Hematopoietic multipotent progenitor cell (in vitro differentiated cells): ENCODE measurements at places on chromosomes 2 and 18.

- no peak for DNase-seq
Measured at GRCh38 chr2:202530038-202530437, 104.7 kb upstream of the FAM117B start.

DNA sequence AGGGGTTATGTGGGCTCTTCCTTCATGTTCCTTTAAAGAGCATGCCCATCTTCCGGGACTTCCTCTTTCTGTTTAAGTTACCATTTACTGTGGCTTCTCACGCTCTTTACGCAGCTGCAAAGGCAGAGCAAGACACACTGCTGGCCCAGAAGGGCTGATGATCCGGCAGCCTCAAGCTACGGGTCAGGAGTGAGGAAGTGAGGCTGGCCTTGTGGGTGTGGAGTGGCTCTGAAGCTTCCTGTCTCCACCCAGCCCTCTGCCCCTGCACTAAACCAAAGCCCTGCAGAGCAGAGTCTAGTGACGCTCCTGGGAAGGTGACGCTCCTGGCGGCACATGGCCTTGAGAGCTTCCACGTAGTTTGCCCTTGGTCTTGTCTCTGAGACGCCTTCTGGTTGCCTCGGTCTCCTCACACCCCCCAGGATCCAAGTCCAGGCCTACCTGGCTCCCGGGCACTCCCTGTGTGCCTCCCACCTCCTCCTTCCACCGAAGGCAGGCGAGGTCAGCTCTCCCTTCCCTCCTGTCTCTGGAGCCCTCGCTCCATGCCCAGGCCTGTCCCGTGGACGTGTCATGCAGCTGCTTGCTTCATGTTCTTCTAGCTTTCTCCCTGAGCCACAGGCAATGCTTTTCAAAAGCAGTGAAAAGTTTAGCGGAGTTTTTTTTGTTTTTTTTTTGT is 50.3 kb downstream of the ARL4C start:
- DNase-seq = peak; percentile 80

- no peak for DNase-seq
Measured at GRCh38 chr2:158740621-158741020, 54.5 kb upstream of the DAPL1 start.

GRCh38 chr18:58674863-58675472 is 3.7 kb downstream of the MALT1 start:
- DNase-seq = no peak

DNA sequence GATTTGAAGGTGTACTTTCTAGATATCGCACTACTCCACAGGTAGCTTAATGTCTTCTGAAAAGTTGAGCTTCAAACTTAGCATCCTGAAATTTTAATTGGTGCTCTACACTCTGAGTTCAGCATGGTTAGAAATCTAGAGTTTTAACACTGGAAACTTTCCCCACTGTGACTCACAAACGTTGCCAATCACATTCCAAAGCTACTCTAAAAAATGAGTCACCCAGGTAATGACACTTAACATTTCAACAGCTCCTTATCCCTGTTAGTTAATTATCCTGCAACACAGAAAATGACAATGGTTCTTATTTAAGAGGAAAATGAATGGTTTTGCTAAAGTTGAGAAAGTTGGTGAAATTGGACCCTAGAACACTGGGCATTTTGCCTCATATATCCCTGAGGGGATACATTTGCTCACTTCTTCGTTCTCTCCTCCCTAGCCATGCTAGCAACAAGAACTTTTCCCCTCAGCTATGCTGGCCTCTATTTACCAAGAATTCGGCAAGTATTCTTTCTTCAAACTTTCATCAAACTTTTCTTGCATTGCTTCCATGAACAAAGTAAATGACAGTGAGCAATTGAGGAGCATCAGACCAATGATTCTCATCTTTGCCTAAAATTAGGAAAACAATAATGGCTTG is 1024.1 kb upstream of the KLHL29 start:
- DNase-seq = no peak

- no peak for DNase-seq
Measured at GRCh38 chr2:96509114-96509846, 4.1 kb upstream of the NEURL3 start.

DNA sequence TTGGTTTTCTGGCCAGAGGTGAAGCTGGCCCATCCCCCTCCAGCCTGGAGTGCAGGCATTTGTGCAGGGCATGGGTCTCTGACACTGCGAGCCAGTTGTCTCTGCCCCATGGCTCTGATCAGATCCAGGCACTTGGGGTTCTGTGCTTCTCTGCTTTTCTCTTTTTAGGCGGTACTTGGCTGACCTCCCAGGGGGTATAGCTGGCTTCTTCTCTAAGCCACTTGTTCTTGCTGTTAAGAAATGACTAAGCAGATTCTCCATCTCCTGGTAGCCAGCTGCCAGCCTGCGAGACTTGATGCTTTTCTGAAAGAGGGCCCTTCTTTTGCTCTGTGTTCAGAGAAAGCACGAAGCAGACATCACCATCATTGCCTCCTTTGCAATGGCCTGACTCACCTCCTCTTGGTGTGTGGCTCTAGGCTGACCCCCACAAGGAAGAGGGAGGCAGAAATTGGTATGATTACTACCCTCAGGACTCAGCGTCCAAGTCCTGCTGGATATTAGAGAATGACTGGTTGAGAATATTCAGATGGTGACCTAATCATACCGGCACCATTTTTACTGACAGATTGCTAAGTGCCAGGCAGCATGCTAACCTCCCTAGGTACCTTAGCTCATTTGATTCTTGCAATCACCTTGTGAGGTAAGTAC is 32.7 kb downstream of the TNP1 start:
- DNase-seq = no peak

DNA sequence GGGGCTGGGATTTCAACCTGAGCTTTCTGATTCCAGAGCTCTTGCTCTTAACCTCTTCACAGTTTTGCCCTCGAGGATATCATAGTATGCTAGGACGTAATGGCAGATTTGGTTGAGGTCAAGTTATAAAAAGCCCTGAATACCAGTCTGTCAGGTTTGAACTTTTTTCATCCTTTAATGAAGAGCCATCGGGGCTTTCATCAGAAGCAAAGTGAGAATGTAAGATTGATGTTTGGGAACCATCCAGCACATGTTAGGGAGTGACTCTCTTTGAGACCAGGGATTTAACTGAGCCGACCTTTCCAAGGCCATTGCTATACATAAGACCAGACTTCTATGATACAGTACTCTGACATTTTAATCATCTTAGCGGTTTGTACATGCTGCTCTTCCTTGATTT is 142.5 kb downstream of the TTC27 start:
- DNase-seq = no peak

GRCh38 chr2:165185633-165186032 is 18.2 kb downstream of the SCN3A start:
- no peak for DNase-seq

DNA sequence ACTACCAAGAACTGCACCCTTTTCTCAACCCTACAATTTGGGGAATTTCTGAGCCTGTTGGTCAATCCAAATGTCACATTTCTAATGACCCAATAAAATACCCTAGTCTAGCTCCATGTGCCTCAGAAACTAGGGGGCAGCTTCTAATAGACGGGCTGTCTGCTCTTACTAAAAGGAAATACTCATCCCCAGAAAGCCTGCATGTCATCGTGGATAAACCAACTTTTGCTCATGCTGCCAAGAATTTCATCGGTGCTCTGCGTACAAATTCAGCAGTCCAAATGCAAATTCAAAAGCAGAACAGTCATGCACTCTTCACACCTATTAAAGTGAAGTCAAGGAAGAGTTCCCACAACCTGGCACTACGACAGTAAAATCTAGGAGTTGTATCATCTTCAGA is 377.3 kb downstream of the LNPK start:
- no peak for DNase-seq

GRCh38 chr18:955384-956066 is 50.9 kb downstream of the ADCYAP1 start:
- no peak for DNase-seq

DNA sequence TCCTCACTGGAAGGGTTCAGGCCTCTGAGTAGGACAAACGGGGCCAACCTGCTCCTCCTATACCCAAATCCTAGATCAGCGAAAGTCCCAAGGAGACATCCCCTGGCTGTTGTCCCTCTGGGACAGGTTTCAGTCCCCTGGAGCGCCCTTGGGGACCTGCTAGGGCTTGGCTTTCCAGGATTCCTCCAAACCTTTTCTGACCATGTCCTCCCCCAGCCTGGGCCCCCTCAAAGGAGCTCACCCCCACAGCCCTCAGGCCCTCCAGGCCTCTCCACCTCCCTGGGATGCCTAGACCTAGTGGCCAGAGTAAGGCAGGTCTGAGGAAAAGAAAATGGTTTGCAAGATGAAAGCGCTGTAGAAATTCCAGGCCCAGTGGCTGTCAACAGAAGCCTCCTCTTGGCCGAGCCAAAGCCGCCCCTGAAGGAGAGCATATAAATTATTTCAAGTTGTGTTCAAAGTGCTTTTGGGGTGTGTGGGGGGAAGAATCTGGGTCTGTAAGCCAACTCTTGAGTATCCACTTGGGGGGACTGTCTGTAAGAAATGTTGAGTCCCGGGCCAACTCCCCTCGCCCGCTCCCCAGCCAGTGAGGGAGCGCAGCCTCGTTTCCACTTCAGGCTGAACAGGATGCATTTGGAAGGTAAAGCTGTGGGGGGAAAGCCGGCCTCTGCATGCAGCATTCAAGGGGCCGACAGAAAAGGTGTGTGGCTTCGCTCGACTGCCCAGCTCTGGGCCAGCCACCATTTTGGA is 158.6 kb downstream of the DYSF start:
- DNase-seq = no peak

DNA sequence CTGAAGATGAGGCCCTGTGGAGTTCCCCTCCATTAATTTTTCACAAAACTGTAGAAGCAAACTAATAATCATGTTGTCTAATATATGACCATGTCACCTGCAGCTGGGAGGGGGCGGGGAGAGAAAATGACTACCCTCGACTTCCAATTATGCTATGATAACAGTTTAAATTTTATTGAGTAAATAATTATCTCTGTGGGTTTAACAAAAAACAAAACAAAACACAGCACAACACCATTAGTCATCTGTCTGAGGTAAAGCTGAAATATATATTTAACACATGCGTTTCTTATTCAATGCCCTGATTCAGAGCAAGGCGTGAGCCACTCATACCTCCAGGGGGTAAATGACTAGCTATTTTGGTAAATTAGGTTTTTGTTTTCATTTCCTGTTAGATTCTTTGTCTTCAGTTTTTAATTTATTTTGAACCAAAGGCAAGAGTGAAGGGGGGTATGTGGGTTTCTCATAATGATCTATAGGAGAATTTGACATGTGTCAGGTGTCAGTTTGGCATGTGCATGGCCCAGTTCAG is 77.4 kb upstream of the ZCCHC2 start:
- DNase-seq = no peak

DNA sequence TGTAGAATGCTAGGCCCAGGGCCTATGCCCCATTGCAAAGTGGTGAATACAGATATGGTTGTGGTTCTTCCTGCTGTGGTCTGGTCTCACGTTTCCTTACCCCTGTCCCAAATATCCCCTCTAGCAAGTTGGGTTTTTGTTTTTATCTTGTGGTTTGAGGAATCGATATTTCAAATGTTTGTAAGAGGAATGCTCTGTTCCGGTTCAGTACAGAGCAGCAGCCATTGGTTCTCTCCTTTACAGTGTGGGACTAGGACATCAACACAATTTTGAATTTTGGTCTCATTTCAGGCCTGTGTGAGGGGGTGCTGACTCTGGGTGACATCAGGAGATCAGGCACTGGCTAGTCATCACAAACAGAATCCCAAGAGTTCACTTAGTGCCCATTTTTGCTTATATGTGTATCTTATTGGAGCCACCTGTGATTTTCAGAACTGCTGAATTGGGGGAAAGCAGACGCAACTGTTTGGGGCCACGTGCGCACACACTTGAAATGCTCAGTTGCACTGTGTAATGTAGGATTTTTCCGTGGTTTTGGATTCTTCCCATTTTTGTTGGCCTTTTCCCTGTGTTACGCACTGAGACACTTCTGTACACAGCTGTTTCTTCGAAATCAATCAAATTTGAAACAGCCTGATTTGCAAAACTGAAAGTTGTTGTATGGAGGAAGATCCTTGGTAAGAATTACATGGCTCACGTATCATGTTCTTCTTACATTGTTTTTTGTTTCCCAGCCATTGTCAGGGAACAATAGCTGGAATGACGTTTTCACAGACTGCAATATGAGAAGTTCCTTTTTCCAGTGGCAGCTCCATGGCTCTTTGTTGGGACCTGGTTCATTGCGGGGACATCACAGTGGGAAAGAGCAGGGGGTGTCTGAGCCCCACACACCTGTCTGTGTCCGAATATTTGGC is 8.6 kb downstream of the SH3BP4 start:
- DNase-seq = peak; percentile 50

DNA sequence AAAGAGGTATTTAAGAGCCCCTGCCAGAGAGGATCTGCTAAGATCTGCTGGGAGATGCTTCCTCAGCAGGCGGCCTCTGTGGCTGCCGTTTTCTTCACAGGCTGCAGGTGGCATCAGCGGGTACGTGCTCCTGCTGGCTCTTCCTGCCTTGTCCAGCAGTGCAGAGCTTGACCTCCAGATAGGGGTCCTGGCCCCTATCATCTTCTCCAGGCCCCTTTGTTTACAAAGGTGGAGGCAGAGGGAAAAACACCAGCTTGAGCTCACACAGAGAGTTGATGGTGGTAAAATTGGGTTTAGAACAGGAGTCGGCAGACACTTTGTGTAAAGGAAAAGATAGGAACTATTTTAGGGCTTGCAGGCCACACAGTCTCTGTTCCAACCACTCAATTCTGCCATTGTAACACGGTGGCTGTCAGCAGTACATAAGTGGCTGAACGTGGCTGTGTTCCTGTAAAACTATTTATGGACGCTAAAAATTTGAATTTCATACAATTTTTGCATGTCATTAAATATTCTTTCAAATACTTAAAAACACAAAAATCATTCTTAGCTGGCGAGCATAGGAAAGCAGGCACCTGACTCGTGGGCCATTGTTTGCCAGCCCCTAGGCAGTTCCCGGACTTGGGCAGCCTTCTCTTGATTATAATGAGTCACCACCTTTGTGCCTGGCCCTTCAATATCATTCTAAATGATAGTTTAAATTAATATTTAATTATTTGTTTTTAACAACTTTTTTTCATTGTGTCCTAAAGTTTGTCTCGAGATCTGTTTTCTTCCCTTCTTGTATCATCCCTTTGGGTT is 98.2 kb upstream of the B3GNT7 start:
- peak; percentile 55 for DNase-seq

- DNase-seq = no peak
Measured at GRCh38 chr2:225025917-225026571, 16.2 kb downstream of the DOCK10 start.
